ENCODE measurements at places on chromosomes 4 and X. TPM values are rescaled to one million over a fixed set of nuclear protein-coding genes. Genes with fewer than 3 reads are reported as not detected.
A peak's percentile ranks its signal among the peaks of the same experiment; 100 is the strongest.

GAGE12F gene
- total RNA-seq, result not detected

SOD3 gene
- total RNA-seq, result 14.6 TPM

DNA sequence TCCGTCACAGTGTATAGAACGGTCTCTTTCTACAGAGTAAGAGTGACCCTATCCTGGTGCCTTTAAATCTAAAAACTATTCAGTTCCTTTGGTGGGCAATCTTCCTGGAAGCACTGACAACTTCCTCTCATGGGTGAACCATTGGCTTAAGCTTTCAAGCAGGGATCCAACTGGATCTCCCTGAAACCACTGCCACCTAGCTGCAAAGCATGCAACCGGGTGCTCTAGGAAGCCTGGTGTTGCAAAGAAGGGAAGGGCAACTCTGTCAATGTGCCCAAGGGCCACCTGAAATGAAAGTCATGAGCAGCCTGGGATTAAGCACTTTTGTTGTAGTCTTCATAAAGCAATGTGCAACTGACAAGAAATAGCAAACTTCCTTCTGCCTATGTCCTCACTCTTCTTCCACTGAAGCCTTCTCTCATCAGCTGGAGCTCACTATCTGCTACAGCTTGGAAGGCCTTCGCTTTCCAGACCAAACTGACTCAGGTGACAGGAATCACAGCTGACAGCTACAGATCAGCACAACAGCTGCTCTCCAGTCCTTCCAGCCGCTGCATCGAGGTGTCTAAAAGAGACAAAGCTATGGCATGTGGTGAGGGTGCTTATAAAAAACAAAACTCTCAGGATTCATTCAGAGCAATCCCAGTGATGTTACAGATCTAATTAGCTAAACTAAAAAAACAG is 46.1 kb downstream of the SETD7 start:
- DNase-seq, result peak; percentile 10

- no peak for DNase-seq
These were observed 39.5 kb upstream of the STS start for GRCh38 chrX:7108030-7108429.

GRCh38 chr4:16142598-16143310 is 58.9 kb upstream of the PROM1 start:
- DNase-seq, result no peak

GRCh38 chrX:154980330-154981115 is 42.0 kb downstream of the F8 start:
- peak; percentile 80 for DNase-seq

DNA sequence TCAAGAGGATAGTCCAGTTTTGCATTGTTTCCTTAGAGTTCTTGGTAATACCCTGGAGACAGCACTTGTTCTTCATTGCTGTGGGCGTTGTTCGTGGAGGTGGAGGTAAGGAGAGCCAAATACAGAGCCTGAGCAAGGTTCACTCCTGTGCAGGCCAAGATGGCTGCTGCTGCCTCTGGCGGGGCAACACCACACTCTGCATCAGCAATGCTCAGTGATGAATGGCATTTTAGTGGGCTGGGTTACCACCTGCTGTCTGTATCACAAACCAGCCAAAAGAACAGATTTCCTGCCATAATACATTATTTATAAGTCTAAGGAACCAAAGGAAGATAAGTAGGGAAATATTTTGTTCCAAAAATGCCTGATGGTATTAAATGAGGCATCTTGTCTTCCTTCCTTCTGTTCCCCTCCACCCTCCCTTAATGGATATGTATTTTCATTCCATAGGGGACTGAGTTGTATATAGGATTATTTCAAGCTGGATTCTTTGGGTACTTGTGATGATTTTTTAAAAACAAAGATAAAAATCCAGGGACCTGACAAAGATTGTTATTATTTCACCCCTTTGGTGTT is 61.6 kb upstream of the LIMCH1 start:
- no peak for DNase-seq

Measured in M059J (cell line).